ENCODE measurements at places on chromosomes 11 and 22. TPM values are rescaled to one million over a fixed set of nuclear protein-coding genes. Genes with fewer than 3 reads are reported as not detected.

The CRY2 gene
- total RNA-seq = 47.0 TPM

The P2RY2 gene
- not detected for total RNA-seq

- no peak for DNase-seq
Observed at GRCh38 chr11:210803-211180, 3.3 kb downstream of the RIC8A start.

DNA sequence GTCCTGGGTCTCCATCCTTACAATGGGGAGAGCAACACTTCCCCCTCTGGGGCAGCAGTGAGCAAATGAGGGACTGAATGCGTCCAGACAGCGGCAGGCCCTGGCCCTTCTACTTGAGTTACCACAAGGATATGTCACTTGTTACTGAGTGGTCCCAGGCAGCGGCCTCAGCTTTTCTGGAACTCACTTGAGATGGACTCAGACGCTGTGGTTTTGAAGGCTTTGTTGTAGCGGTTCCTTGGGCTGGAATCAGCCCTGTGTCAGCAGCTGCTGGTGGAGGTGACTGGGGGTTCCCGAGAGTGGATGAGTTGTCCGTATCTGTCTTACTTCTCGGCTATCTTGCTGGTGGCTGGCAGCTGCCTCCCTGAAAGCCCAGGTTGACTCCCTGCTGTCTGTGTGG lies 77.0 kb downstream of the MICAL2 start:
- no peak for DNase-seq

- DNase-seq = no peak
Observed at GRCh38 chr11:19635332-19635731, 77.3 kb upstream of the NAV2 start.

- DNase-seq = peak; percentile 23
Observed at GRCh38 chr11:413120-414081, 1.4 kb downstream of the SIGIRR start.

DNA sequence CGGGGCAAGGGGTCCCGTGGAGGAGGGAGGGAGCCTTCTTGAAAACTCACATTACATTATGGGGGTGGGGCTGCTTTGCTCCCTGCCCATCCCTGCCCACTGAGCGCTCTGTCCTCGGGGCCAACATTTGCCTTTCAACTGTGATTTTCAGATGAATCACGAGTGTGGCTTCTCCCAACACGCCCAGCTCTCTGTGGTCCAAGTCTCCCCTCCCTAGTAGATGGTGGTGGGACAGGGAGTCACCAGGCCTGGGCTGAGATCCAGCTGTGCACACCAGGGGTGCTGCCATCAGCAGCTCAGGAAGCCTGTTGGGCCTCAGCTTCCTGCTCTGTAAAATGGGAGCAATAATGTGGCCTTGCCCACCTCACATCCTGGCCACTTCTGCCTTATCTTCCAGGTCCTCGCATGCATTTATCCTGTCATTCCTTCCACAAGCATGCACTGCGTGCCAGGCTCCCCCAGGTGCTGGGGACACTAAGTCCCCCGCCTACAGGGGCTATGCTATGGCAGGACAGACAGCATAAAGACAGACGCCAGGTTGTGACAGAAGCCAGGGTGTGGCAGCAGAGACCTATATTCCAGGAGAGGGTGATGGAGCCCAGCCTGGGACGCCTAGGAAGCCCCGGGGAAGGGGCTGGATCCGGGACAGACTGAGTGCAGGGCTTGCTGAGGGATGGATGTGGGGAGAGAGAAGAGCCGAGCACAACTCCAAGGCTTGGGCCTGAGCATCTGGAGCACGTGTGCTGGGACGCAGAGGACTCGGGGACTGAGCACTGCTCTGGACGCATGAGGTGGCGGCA lies 30.5 kb downstream of the NFAM1 start:
- DNase-seq = no peak

GRCh38 chr11:45053736-45054446 lies 92.5 kb upstream of the PRDM11 start:
- no peak for DNase-seq
